NK-92 treated with Interleukin-12 subunit alpha and Interleukin-12 subunit beta, amount 100 ng/mL, for 24 hours (cell line): ENCODE measurements at places on chromosomes 4 and X.

GRCh38 chr4:86141161-86141560 lies 218.7 kb downstream of the MAPK10 start:
- DNase-seq = no peak

DNA sequence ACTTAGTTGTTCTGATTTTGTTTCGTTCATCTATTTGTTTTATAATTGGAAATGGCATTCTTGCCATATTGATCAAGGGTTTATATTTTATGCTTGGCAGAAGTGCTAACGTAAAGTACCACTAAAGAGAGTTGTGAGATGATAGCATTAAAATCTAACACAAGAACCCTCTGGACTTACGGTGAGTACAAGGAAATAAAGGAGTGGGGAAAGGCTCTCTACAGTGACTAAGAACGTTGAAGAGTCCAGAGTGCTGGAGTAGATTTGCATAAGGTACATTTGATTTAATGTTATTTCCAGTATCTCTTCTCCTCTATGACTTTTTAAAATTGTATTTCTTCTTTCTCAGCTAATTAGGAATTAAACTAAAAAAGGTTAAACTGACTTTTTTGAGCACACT lies 612.6 kb downstream of the DMD start:
- DNase-seq = no peak

DNA sequence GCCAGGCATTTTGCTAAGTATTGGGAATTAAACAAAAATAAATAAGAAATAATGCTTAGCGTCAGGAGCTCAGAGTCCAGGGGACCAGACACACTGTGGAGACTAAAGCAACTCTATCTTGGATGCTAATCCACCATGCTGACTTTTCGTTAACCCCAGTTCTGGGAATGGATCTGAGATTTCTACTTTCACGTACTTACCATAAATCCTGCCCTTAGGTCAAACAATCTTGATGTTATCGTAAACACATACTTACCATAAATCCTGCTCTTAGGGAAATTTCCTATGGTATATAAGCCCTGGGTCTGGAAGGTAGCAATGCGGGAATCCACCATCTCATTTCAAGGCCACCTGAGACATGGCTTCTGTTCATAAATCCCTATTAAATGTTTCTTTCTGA lies 204.5 kb upstream of the IGFBP7 start:
- no peak for DNase-seq

DNA sequence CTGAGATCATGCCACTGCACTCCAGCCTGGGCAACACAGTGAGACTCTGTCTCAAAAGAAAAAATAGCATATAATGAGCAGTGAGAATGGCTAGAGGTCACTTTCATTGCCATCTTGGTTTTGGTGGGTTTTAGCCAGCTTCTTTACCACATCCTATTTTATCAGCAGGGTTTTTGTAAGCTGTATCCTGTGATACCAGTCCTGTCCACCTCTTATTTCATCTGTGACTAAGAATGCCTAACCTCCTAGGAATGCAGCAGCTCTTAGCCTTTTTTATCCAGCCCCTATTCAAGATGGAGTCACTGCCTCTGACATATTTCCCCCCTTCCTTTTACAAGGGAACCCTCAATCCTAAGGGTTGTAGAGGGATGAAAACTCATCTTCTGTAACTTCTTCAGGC lies 26.1 kb upstream of the IGFBP7 start:
- no peak for DNase-seq
